ENCODE measurements at places on chromosomes 5 and 9.

GRCh38 chr9:127283917-127284497 lies 19.4 kb downstream of the GARNL3 start:
- DNase-seq, result no peak

- no peak for DNase-seq
Observed at GRCh38 chr5:133428072-133428660, 184.2 kb downstream of the FSTL4 start.

- no peak for DNase-seq
Observed at GRCh38 chr5:56640763-56641406, 174.5 kb upstream of the MAP3K1 start.

DNA sequence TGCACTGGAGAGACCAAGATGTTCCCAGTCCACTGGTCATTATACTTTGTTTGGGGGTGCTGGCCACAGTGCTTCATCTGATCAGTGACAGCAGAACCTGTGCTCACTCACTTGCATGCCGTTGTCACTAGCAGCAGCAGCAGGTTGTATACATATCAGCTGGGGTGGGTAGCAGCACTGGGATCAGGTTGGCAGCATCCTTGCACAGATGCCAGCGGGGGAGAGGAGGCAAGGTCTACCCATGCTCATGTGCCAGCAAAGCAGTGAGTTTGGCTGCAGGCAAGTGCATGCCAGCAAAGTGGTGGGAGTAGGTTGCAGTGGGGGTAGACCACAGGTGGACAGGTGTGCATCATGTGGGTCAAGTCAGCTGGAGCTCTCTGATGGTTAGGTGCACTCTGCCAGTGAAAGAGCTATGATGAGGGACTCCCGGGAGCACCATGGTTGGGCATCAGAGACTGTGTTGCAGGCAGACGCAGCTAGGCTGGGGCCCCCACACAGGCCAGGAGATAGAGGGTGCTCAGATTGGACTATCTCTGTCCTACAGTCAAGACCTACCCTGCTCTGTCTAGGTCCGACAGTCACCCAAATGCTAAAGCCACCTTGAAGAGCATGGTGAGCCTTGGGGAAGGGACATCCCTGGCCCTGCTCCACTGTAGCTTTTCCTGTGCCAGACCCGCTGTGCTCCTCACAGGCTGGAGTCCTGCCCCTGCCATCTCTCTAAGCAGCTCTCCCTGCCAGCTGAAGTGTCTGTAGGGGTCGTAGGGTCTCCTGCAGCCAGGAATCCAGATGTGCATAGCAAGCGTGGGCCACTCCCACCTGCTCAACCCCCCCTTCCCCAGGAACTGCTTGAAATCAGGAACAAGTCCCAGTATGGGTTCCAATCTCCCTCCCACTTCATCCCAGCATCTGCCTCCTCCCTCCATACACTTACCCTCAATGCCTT lies 119.8 kb downstream of the RNF180 start:
- DNase-seq, result no peak

DNA sequence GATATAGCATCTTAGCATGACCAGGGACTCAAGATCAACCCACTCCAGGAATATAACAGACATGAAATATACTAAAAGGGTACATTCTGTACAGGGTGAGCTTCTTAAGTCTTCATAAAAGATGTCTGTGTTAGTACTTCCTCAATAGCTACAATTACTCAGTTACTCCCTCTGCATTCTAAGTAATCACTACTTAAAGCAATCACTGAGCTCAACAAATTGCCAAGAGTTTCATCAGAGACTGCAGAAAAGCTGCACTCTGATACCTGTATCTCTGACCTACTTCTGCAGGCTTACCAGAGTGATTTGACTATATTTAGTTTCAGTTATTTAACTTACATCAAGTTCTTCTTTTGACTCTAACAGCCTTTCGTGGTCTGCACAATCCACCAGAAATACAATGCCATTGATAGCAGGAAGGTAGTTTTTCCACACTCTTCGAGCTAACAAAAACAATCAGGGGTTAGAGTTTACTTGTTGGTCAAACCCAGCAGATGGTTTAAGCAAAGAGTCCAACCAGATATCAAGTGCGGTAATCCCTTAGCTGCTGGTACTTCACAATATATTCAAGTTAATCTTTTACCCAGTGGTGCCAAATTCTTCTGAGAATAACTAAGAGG lies 23.3 kb downstream of the SAR1B start:
- no peak for DNase-seq

DNA sequence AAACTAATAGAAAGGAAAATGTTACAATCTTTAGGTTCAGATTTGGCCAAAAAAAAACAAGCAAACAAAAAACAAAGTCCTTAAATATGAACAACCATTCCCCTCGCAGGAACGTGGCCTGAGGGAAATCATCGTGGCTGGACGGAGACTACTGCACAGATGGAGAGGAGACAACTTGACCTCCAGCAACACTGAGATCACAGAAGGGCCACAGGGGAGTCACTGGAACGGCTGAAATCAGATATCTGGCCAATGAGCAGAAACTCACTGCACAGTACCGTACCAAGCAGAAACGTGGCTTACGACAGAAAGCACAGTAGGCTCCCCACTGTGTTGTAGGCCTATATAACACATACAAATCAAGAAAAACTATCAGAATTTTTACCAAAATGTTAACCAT lies 27.7 kb downstream of the CAMSAP1 start:
- DNase-seq, result no peak

GRCh38 chr9:34559624-34560455 lies 29.7 kb downstream of the CNTFR start:
- no peak for DNase-seq

DNA sequence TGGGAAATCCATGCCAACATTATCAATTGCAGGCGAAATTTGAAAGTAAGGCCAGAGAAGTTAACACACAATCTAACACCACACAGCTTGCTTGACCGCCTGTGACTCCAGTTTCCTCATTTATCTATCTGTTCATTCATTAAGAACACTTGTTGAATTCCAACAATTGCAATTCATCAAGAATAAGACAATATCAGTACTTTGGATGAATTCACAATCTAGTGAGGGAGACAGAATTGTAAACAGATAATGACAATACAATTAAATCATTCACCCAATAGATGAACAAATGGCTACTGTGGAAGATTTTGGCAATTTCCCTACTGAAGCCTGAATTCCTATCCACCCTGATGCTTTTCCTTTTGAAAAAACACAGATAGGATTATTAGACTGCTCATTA lies 181.6 kb downstream of the TRIM36 start:
- DNase-seq, result no peak

- no peak for DNase-seq
Observed at GRCh38 chr5:53983568-53984460, 326.6 kb downstream of the ARL15 start.

- DNase-seq, result no peak
Observed at GRCh38 chr5:103743421-103743820, 180.8 kb upstream of the NUDT12 start.

GRCh38 chr9:90598191-90598590 lies 44.4 kb downstream of the DIRAS2 start:
- no peak for DNase-seq
